Dermis blood vessel endothelial cell (primary cell): ENCODE measurements at places on chromosomes 4 and X. TPM values are rescaled to one million over a fixed set of nuclear protein-coding genes. Genes with fewer than 3 reads are reported as not detected.

SEC24D gene
- 43.6 and 65.5 TPM in 2 replicates for total RNA-seq

- no peak for DNase-seq
Observed at GRCh38 chr4:111986095-111986494, 159.2 kb upstream of the FAM241A start.

DNA sequence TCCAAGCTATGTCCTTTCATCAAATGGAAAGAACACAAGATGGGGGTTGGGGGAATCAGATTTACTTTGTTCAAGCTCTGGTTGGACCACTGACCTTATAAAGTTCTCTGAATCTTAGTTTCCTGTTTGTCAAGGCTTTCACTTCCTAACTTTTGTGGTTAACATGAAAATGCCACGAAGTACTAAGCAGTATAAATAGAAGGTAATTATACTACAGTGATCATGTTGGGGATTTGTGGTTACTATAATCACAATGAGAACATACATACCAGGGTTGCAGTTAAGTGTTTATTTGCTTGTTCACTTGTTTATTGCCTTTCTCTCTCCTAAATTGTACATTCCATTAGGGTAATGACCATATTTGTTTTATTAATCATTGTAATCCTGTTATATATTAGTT, 53.2 kb downstream of the SPRY1 start:
- DNase-seq = peak; percentile 34

DNA sequence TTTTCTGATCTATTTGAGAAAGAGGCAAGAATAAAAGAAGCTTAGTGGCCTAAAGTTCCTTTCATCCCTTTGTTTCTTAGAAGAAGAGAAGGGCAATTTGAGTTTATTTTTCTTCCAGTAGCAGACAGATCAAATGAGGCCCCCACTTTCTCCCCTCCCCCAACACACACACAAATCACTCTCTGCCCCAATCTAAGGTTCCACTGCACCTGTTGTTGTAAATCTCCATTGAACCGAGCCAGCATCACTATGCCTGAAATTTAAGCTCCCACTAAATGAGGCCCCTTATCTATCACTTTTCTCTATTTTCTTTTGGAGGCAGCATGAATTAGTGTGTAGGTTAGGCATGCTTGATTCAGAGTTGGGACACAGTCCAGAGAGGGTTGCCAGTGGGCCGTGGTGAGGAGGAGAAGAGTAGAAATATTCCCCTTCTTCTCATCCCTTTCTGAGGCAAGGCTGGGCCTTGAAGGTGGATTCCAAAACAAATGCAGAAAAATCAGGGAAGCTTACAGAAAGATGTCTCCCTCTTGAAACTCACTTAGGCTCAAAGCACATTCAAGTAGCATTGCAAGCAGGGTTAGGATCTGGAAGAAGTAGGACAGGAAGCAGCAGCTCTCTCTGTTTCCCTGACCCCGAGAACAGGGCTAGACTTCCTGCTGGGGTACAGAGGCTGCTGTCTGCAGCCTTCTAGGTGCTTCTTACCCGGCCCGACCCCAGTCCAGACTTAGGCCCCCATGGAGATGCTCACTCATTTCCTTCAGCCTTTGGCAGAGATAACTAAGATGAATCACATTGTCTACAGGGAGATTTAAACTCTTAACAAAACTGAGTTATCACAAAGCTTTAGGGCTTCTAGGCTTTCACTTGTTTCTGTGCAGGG, 70.7 kb downstream of the RASL11B start:
- peak; percentile 5 for DNase-seq

GRCh38 chr4:4521136-4521535, 20.7 kb downstream of the STX18 start:
- no peak for DNase-seq

GRCh38 chrX:140715787-140716186, 6.2 kb downstream of the LINC00632 start:
- no peak for DNase-seq

DNA sequence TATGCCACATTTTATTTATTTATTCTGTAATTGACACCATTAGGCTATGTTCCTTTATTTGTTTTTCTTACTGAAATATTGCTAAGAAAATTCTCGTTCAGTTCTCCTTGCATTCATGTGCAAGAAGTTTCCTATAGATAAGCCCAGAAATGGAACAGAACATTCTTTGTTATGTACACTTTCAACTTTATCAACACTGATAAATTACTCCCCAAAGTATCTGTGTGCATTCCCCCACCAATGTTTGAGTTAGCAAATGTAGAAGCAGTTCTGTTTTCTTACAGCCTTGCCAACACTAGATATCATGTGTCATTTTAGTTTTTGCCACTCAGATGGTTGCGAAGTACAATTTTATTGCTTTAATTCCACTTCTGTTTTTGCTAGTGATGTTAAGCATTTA, 166.4 kb upstream of the NPY2R start:
- DNase-seq = no peak

GRCh38 chr4:87078987-87079486, 141.4 kb downstream of the KLHL8 start:
- peak; percentile 41 for DNase-seq
